ENCODE measurements at places on chromosomes 12 and 14.
A peak's percentile ranks its signal among the peaks of the same experiment; 100 is the strongest.

DNA sequence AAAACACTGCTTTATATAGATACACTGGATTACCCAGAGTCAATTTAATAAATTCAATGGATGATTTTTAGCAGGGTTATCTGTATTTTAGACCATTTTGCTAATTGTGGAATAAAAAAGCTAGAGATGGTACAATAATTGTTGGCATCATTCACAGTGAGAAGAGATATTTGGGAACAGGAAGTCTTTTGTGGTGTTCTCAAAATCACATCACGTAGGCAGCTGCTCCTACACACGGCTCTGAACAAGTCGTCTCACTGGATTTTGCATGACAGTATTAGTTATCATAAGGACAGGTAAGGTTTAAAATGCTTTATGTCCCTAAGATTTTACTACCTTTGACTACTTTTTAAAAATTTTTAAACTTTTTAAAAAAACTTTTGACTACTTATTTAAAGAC, 52.0 kb downstream of the PAPLN start:
- DNase-seq, result no peak

DNA sequence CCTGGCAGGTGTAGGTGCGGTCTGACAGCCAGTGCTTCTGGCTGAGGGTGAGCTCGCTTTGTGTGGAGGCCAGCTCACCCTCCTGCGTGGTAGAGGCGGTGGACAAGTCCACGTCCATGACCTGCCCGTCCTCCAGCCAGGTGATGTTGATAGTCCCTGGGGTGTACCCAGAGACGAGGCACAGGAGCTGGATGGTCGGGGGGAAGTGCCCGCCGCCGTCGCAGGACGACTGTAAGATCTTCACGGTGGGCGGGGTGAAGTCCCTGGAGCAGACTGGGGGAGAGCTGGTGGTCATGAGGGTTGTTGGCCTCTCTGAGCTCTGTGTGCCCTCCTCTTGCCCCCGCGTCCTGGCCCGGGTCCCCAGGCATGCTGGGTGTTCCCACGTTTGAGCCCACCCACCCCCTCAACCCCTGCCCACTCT, 74.6 kb downstream of the TMEM121 start:
- no peak for DNase-seq

- no peak for DNase-seq
Measured at GRCh38 chr12:74071182-74071581, 466.5 kb upstream of the ATXN7L3B start.

DNA sequence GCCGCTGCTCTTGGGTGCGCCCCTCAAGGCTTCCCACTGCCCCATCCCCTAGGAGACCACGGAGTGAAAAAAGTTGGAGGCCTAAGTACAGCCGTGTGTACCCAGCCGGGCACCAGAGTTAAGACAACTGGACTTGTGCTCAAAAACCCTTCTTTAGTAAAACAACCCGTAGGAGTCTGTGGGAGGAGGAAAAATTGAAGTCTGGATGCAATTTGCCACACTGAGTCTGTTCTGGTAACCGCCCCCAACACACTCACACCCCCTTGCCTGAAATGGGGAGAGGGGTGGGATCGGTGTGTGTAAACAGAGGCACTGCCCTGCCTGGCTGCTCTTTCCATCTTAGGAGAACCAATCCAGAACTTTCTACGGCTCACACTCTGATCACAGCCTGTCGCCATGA, 41.7 kb downstream of the DPF3 start:
- no peak for DNase-seq

GRCh38 chr14:23153851-23154796, 29.3 kb downstream of the SLC7A8 start:
- no peak for DNase-seq

DNA sequence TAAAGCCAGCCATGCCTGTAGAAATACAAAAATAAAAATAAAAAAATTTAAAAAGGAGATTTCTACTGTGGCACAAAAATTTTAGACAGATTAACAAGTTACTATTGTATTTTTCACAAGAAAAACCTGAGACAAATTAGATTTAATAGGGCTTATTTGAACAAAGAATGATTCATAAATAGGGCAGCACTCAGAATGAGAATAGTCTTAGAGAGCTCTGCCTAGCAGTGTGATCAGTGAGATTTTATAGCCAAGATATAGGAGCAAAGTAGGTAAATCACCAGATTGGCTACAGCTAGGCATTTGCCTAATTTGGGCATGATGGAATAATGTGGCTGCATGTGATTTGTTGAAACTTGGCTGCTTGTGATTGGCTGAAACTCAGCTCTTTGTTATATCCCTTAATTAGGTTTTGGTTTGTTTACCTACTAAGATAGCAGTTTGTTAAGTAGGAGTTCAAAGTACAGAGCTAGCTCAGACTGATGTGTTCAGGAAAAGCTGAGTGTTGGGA, 279.7 kb upstream of the TMTC1 start:
- no peak for DNase-seq

DNA sequence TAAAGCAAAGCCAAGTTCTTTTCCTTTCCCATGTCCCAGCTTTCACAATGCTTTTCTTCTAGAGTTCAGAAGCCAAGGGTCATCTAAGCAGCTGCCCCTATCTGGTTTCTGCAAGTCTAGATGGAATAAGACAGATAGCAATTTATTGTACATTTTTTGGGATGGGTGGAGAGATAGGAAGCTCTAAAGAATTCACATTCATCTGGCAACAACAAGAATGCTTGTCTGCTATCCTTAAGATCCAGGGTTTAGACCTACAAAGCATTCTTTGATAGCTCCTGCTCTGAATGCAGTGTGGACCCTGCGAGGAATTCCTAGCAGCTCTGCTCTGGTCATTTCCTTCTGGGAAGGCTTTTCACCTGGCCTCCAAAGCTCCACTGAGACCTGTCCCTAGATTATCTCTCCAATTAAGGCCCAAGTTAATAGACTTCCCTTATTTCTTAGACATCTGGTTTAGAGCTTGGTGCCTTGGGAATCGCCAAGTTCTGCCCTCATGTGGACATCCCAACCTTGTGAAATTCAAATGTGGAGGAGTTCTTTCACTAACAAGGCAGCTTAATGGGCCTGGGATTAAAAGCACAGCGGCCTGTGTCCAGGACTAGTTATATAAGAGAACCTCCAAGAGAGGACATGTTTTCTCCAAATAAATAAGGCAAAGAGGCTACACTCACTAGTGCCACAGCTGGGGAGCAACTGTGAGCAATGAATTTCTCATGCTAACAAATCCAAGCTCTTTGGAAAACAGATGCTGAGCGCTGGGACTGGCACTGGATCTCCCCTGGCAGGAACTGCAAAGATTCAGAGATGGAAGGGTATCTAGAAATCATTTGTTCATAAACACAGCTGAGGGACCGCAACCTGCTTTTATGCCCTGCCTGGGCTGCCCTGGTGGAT, 384.5 kb upstream of the DDHD1 start:
- no peak for DNase-seq

DNA sequence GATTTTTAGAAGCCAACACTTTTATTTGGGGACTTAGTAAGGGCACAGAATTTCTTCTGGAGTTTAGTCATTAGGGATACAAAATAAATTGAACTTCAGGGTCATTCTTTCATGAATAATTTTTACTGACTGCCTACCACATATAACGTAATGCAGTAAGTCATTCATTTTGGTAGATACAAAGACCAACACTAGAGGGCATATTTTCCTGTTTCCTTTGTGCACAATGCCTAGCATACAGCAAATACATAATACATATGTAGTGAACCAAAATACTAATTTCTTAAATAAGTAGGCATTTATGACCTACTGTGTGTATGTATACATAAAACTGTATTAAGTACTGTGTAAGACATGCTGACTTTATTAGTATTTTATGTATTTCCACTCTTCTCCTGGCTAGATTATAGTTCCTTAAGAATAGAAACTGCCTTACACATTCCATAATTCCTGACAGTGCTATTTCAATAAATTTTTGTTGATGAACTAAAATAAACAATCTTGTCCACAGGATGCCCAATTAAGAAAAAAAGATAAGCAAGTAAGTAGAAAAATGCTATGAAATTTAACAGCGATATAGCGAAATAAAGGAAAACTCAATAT, 47.9 kb downstream of the PPP1R12A start:
- peak; percentile 66 for DNase-seq

DNA sequence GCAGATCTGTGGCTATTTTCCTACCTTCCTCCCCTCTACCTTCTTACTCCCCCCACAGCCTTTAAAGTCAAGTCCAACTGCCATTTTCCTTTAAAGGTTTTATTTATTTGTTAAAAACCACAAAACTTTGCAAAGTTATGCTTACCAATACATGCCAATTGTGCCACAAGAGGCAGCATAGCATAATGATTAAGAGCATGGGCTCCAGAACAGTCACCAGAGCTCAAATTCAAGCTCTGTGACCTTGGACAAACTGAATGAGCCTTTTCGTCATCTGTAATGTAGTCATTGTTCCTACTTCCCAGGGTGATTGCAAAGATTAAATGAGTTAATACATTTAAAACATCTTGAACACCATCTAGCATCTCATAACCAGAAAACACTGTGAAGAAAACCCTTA, 13.0 kb upstream of the FMNL3 start:
- no peak for DNase-seq

GRCh38 chr14:104398656-104399055, 180.9 kb upstream of the C14orf180 start:
- DNase-seq, result no peak

DNA sequence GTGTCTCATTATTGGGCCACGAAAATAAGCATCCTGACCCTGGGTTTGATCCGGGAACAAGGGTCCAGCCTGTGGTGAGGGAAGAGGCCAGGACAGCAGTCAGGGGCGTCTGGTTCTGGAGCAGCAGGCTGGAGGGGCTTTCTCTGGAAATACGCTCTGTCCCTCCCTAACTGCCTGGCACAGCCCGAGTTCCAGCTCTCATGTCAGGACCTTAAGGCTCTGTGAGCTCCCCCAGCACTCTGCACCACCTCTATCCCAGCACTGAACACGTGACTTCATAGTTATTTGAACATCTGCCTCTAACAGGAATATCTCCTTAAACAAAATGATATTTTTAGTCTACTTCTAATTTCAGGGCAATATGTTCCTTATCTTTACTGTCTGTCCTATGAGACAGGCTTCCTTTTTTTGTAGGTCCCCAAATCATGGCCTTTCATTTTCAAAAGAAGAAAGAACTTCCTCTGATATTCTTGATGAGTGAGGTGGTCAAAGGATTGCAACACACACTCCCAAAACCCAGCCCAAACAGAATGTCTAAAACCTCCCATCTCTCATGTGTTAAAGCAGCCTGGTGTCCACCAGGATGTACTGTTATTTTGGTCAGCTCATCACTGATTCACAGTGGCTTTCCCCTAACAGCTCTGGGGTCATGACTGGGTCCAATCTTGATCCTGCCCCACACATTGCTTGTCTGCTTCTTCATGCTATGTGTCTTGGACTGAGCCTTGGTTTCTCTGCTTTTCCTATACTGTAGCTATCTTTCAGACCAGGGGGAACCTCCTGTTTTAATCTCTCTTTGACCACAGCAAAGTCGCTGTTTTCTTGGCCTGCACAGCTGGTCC, 9.7 kb downstream of the AQP6 start:
- no peak for DNase-seq

DNA sequence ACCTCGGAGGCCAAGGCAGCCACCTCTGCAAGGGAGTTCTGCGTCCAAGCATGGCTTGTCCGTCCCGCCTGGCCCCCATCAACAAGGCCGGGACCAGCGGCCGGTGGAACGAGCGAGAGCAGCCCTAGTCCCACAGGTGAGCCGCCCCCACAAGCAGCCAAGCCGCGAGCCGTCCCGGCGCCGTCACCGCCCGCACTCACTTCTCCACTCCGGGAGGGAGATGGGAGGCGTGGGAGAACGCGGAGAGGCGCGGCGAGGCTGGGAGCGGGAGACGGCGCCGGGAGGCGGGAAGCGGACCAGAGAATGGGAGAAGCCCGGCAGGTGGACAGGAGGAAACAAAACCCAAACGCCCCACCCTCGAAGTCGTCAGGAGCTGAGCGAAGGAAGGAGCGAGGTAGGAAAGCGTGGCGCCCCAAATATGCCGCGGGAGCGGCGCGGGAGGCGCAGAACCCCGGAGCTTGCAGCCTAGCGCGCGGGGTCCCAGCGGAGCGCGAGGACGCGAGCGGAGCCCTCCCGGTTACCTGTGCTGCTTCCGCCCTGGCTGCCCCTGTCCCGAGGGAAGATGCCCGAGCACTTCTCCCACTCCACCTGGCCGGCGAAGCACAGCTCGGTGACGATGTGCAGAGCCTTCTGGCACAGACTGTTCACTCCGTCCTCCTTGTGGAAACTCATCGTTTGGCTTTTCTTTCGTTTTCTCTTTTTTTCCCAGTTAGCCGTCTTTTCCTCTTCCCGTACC, 600 bp downstream of the SYT10 start:
- peak; percentile 2 for DNase-seq

- DNase-seq, result no peak
Measured at GRCh38 chr14:56995010-56995409, 184.7 kb upstream of the OTX2 start.

DNA sequence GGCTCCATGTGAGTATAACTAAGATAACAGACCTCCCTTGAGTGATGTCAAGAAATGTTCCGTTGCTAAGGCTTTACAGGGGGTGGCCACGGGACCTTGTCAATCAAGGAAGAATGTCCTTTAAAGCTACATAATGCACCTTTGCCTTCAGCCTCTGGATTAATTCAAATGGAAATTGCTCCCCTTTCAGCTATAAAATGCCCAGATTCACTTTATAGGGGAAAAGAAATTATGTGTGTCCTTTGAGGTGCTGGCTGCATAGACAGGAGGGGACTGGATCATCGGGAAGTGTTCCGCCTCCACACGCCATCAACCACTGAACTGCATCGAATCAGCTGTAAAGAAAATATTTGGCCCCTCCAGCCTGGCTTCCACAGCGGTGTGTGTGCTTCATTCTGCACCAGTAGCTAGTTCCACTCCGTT, 415.4 kb downstream of the DPF3 start:
- DNase-seq, result no peak

GRCh38 chr14:94960285-94961001, 190.5 kb upstream of the GSC start:
- no peak for DNase-seq
